ENCODE measurements at places on chromosomes 3 and 15.

GRCh38 chr3:53739966-53740365 lies 106.3 kb downstream of the CHDH start:
- no peak for DNase-seq

DNA sequence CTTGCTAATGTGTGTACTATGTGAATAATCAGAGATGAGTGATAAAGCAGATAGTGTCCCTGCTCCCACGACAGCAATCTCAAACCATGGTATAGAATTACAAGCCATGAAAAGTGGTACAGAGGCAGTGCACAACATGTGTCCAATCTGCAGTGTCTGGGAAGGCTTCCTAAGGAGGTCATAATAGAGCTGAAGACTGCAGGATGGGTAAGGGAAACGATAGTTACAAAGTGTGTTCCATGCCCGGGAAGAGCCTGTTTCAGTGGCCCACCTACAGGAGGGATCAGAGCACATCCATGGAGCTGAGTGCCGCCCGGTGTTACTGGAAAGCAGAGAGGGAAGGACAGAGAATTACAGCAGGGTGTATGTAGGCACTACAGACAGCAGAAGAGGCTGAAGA lies 48.9 kb downstream of the PAK2 start:
- no peak for DNase-seq

- no peak for DNase-seq
Measured at GRCh38 chr15:62046078-62046743, 14.0 kb downstream of the VPS13C start.

GRCh38 chr15:85755471-85755870 lies 39.3 kb downstream of the KLHL25 start:
- no peak for DNase-seq

DNA sequence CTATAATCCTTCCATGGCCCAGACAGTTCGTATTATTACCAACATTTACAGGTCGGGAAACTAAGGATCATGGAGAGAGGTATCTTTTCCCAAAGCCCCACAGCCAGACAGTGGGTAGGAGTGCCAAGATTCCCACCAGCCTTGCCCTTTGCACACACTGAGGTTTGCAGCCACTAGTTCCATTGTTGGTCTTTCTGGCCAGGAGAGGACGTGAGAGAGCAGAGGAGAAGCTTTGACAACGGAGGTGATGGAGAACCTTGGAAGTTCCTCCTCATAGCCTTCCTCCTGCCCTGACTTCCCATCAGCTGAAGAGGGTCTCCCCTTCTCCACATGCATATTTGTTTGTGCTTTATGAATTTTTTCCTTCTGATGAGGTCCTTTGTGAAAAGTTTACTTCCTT lies 50.5 kb upstream of the PLCL2 start:
- no peak for DNase-seq

- DNase-seq: no peak
Measured at GRCh38 chr15:45555934-45556608, 31.1 kb upstream of the BLOC1S6 start.

- no peak for DNase-seq
Measured at GRCh38 chr3:163491714-163492113, 1586.6 kb downstream of the SI start.

- DNase-seq: no peak
Measured at GRCh38 chr3:43289841-43290470, 3.6 kb downstream of the SNRK start.

GRCh38 chr3:192931825-192932224 lies 14.2 kb upstream of the MB21D2 start:
- DNase-seq: no peak

DNA sequence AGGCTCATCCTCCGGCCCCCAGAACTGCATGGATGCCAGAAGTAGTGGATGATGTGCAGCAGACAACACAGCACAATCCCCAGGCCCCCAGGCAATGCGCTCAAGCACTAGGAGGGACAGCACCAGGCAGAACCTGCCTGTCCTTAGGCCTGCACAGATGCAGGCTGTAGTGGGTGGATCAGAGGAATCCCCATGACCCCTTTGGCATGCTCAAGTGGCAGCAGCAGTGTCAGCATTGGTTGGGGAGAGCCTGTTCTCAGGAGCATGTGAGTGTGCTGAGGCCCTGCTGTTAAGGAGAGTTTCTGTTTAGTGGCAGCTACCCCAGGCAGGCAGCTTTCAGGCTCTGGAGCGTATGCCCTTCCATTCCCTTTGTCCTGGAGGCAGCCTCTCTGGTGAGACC lies 25.1 kb upstream of the CD200R1L start:
- DNase-seq: no peak

DNA sequence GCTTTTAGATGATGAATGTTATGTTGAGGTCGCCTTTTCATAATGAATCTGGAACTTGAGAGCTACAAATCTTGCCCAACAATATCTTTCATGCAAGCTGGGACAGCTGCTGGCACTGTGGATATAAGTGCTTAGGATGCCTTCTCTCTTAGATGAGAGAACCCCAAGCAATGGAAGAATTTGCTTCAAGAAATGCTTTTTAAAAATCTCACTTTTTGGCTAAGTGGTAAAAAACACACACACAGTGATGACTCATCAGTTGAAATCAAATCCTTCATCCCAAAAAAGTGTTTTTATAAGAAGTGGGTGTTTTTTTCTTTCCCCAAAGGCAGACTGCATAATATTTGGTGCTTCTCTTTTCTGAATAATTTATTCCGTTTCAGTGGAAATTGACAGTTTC lies 38.4 kb upstream of the GALNT15 start:
- DNase-seq: no peak

GRCh38 chr15:80019168-80019745 lies 40.2 kb upstream of the ZFAND6 start:
- DNase-seq: no peak

DNA sequence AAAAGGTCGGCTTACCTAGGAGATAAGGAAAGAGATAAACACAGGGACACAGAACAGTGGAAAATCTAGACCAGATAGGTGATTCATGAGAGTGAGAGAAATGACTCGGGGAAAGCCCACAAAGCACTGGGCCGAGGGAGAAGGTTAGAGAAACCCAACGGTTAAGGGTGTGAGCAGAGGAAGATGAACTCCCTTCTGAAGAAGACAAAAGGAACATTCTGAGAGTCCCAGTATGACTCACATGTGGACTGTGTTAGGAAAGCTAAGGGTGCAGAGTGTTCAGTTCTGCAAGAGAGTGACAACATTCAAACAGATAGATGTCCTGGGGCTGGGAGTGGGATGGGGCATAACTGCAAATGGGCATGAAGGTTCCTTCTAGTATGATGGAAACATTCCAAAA lies 83.0 kb downstream of the CNTN3 start:
- no peak for DNase-seq

DNA sequence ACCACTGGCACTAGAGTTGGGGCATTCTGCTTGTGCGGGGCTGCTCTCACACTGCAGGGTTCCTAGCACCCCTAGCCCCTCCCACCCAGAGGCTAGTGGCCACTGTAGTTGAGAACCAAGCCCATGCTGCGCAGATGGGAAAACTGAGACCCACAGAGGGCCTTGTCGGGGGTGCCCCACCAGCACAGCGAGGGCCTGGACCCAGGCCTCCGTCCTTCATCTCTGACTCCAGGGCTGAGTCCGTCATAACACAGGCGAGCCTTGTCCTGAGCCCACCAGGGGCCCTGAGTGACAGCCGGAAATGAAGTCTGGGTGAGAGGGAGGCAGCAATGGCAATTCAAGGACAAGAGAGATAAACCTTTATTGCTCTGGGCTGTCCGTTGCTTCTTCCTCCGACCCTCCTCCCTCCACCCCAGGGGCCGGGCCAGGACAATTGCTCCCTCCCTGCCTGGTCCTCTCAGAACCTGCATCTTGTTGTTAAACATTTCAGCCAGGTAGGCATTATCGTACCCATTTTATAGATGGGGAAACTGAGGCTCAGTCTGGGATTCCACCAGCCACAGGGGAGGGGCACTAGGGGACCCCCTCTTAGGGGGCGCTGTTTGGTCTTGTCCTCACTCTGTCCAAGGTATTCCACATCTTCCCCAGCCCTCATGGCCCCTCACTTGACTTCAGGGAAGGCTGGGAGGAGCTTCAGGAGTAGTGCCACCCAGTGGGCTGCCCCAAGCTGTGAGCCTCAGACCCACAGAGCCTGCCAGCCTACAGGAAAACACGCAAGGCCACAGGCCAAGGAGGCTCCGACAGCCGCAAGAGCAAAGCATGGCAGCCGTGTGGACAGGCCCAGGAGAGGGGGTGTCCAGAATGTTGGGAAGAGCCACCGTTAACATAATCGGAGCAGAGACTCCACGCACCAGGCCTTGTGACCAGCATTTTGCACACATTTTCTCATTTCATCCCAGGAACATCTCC lies 4.4 kb upstream of the GRIP2 start:
- no peak for DNase-seq

GRCh38 chr3:55466526-55466925 lies 20.6 kb downstream of the WNT5A start:
- no peak for DNase-seq

DNA sequence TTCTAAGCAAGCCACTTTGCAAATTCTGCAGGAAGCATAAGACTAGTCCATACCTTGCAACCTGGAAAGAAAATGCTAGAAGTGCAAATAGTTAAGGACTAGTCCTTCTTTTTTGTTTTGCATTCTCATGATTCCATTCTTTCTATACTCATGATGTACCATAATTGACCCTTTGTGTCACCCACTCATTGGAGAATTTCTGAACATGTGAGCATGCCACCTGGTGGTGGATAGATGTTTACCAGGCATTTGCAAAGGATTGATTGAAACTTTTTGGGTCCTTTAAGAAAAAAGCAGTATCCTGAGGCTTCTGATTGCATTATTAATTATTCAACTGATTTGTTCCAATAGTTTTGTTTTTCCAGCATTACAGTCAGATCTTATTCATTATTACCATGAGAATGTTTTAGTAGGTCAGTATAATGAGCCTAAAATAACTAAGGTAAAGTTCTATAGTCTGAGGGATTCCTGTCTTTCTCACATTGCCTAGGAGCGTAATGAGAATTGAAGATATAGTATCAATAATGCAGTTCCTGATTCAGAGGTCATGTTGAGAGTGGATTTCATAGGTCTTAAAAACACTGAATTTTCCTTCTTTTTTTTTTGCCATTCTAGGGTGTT lies 20.2 kb upstream of the DIPK2A start:
- peak; percentile 5 for DNase-seq

- DNase-seq: no peak
Measured at GRCh38 chr3:141234283-141234682, 2.7 kb downstream of the PXYLP1 start.

- DNase-seq: no peak
Measured at GRCh38 chr15:36330598-36330997, 248.8 kb upstream of the CDIN1 start.

- no peak for DNase-seq
Measured at GRCh38 chr3:23480329-23480714, 277.2 kb downstream of the UBE2E2 start.

DNA sequence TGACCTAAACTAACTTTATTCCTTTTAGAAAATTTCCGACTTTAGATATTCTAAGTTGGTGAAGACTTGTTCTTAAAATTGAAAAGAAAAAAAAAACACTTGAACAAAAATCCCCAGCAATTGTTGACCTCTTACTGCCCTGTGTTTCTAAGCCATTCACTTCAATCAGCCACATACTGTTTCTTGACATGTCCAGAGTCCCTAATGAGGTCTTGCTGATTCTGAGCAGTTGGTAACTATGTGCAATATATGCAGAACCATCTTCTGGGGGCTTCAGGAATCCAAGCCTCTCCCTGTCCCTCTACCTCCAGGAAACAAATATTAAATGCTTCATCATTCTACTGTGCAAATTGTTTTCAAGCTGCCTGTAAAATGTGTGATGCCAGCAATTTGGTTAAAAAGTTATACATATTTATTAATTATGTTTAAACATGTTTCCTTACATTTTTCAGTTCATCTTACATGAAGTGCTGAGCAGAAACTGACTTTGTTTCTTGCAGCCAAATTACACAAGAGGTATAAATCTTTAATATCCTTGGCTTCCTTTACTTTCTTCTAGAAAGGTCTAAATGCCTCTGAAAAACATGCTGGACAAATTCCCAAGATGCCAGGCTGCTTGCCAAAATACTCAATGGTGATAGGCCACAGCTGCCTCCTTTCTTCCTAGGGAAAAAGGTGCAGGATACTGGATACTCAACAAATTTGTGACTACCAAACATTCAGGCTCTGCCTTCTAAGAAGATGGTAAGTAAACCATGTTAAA lies 19.8 kb upstream of the GYG1 start:
- DNase-seq: no peak

- no peak for DNase-seq
Measured at GRCh38 chr3:196868297-196868661, 559 bp downstream of the SENP5 start.

GRCh38 chr15:23546158-23546557 lies 19.3 kb upstream of the MKRN3 start:
- DNase-seq: no peak

Data from activated T-cell treated with anti-CD3 and anti-CD28 coated beads, Interleukin-2, amount 50 U/mL, for 4 hours (primary cell).